Stimulated activated CD8-positive, alpha-beta memory T cell treated with anti-CD3 and anti-CD28 coated beads, Interleukin-4, amount 100 ng/mL, for 1 hour (primary cell): ENCODE measurements at places on chromosomes 3 and 15.

DNA sequence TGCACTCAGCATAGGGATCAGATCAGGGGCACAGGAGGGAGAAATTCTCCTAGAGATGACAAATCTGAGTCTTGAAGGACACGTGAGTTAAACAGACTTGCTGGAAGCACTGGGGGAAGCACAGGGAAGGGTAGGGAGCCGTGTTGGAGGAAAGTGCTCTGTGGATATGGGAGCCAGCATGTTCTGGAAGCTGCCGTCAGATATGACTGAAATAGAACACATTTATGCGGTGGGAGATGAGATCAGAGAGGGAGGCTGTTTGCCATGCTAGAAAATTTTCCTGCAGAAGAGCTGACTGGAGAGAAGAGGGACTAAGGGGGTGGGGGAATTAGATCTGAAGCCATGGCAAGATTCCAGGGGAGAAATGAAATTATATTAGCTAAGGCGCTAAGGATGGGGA, 1.8 kb downstream of the TAMM41 start:
- DNase-seq: no peak

DNA sequence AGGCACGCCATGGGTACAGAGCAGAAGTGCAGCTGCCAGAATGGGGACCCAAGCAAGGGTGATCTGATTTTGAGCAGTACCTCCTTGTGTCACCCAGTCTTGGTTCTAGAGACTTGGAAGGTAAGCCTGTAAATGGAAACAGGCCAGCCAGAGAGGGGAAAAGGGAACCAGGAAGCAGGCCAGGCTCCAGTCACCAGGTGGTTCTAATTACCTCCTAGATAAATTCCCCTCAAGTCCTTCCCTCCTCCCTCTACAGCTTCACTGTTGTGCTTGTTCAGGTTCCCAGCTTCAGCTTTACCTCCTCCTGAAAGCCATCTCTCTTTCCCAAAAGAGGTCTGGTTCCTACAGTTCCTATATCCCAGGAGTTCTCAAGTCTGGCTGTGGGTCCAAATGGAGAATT, 58.8 kb upstream of the SLC7A14 start:
- DNase-seq: no peak

DNA sequence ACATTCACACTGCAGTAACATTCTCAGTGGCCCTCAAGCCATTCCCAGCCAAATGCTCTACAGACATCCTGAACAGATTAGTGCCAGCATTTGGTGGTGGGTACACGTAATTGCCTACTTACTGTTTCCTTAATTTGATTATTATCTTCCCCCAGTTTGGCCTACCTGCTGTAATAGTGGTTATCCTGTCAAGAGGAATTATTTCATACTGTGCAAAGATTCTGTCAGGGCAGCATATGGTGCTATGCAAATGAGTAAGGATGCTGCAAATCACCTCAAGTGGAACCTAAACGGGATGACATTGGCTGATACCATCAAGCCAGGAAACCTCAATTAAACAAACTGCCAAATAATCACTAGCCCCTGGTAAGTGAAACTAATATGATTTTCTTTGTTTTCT, 88.7 kb downstream of the SEMA6D start:
- DNase-seq: no peak

GRCh38 chr3:46713898-46714552, 3.6 kb downstream of the PRSS50 start:
- no peak for DNase-seq

DNA sequence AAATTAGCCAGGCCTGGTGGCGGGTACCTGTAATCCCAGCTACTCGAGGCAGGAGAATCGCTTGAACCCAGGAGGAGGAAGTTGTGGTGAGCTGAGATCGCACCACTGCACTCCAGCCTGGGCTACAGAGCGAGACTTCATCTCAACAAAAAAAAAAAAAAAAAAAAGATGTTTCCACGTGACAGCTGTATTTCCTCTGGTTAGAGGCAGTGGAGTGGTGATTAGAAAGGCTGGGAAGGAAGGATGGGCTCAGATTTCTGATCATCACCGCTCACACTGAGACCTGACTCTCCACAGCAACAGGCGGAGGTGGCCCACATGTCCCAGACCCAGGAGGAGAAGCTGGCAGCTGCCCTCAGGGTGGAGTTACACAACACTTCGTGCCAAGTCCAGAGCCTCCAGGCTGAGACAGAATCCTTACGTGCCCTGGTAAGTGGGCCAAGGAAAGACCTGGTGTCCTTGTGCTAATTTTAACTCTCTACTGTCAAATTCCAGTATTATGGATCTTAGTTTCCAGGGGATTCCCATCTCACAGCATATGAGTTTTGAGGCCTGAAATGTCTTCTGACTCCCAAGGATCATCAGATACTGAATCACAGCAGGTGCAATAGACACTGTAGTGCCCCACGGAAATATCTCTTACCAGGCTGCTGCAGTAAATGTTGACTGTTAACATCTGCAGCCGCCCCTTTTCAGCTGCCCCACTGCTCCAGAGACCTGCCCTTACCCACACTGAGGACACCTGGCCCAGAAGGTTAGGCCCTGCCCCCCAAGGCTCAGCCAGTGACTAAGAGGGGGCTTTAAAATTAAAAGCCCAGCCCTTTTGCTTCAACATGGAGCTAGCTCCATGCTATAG, 66.9 kb downstream of the BFSP2 start:
- no peak for DNase-seq

DNA sequence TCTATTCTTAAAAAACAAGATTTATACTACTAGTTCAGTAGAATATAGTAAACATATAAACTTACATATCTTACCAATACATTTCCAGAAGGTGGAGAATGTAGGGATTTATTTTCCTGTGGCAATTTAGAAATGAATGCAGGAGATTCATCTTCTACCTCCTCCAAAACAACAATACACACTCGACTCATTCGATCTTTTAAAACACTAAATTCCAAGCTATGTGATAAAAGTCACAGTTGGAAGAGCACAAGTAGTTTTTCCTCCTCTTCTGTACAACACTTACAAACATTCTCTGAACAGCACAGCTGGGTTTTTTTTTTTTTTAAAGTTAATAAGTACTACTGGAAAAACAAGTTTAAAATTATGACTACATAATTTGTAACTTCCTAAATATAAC, 1.4 kb downstream of the ANKRD28 start:
- no peak for DNase-seq

DNA sequence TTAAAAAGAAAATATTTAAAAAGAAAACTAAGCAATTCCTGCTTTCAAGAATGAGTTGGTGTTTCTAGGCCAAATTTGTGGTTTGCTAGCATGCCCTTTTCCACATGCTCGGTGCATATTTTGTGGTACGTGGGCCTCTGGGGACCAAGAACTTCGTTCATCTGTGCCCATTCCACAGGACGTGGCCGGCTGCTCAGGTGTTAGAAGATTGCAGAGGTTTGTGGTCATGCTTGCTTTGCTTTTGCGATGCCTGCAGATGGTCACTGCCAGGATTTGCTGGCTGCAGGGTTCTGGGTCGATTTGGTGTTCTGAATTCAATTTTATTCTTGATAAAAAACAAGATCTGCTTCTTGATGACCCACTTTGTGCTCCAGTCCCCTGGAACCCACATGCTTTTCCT, 7.5 kb downstream of the PSTPIP1 start:
- no peak for DNase-seq
